ENCODE measurements at places on chromosomes 7 and 10.

- no peak overlapping the region for H3K4me3 ChIP-seq
- no peak for DNase-seq
- no peaks in the 10 kb centered on the region for H3K27me3 ChIP-seq
- no peaks in the 10 kb centered on the region for H3K36me3 ChIP-seq
These were observed 481.4 kb downstream of the NEBL start for GRCh38 chr10:20415684-20416083.

DNA sequence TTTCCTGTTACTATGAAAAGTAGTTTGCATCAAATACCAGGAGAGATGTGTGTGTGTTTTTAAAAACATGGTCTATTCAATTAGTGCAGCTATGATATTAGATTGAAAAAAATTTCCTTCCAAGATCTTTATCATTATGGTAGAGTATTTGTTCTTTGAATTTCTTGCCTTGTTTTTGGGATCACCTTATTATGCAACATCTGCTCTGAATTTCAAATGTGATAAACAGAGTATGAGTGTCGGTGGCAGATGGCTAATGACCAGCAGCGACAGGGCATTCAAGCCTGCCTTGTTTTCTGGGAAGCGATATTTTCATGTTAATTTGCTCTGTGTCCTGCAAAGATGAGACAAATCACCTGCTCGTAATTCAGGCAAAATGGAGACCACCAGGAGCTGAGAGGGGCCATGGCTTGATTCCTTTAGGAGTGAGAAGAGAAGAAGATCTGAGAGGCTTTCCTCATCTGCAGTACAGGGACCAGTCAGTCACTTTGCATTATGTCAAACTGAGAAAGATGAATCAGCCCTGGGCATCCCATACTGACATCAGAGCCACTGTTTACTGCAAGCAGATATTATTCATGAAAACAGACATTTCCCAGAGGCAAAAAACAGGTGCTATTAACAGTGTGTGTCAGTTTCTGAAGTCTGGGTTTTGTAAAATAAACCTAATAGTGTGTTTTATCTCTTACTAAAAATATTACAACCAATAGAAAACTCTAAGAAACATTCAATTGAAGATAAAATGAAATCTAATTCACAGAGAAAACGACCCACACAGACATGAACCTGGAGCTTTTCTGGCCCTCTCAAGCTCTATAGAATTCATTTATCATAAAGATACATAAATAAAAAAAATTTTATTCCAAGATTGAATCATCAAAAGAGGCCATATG is 67.6 kb downstream of the CDK6 start:
- H3K4me3 ChIP-seq, result no peak overlapping the region
- H3K27me3 ChIP-seq, result no peaks in the 10 kb centered on the region
- H3K36me3 ChIP-seq, result no peaks in the 10 kb centered on the region

GRCh38 chr7:584122-584465 is 64.4 kb upstream of the PDGFA start:
- H3K27me3 ChIP-seq, result no peaks in the 10 kb centered on the region
- no peaks in the 10 kb centered on the region for H3K4me1 ChIP-seq
- H3K27ac ChIP-seq, result no peak overlapping the region

DNA sequence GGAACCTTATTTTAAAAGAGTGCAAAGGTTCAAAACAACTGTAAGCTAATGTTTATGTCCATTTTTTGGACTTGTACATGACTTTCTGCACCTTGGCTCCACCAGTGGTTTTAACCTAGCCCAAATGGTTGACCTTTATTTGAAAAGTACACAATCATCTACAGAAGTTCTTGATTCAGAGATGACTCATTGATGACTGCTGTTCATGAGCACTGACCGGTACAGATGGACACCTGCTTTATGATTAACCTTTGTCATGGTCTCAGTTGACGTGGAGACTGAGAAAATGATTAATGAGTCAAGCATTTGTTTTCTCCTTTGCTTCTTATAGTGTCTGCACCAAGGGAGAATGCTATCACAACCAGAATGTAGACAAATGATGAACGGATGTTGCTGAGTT is 55.7 kb upstream of the PTER start:
- H3K36me3 ChIP-seq, result no peaks in the 10 kb centered on the region
- H3K27me3 ChIP-seq, result no peaks in the 10 kb centered on the region
- H3K27ac ChIP-seq, result no peak overlapping the region

DNA sequence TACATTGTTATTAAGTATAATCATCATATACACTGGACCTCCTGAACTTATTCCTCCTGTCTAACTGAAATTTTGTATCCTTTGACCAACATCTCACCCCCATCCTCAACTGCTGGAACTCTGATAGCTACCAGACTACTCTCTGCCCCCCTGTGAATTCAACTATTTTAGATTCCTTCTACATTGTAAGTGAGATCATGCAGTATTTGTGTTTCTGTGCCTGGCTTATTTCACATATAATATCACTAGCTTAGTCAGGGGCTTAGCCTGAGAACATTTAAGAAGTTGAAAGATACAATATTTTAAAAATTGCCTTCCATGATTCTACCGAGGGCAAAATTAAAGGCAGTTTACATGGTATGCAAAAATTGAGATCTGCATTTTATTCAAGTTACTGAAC is 26.9 kb downstream of the STAMBPL1 start:
- no peaks in the 10 kb centered on the region for H3K4me1 ChIP-seq
- no peak overlapping the region for H3K27ac ChIP-seq
- H3K4me3 ChIP-seq, result no peak overlapping the region
- no peaks in the 10 kb centered on the region for H3K27me3 ChIP-seq
- H3K36me3 ChIP-seq, result no peaks in the 10 kb centered on the region

DNA sequence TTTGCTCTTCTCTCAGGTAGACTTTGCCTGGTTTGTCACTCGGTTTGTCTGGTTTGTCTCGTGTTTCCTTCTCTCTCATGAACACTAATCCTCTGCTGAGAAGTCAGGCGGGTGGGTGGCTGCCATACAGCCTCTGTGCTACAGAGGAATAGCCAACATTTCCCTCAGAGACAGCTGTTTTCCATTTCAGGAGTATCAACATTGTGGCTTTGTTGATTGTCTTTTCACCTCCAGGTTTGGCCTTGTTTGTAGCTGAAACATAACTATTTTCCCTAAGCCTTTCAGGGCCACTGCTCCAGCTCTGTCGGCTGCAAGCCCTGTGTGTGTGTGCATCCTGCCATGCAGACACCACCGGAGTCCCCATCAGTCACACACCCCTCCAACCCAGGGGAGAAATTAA is 122.8 kb downstream of the BAMBI start:
- no peaks in the 10 kb centered on the region for H3K4me1 ChIP-seq
- no peak for DNase-seq
- H3K27ac ChIP-seq, result no peak overlapping the region
- no peaks in the 10 kb centered on the region for H3K27me3 ChIP-seq
- H3K36me3 ChIP-seq, result no peaks in the 10 kb centered on the region

GRCh38 chr10:91708174-91708861 is 75.4 kb upstream of the PPP1R3C start:
- no peak overlapping the region for H3K4me3 ChIP-seq
- peaks cover 5% of the 10 kb centered on the region for H3K4me1 ChIP-seq
- no peaks in the 10 kb centered on the region for H3K27me3 ChIP-seq
- DNase-seq, result no peak

GRCh38 chr10:35993591-35994515 is 351.8 kb upstream of the FZD8 start:
- no peaks in the 10 kb centered on the region for H3K4me1 ChIP-seq
- no peaks in the 10 kb centered on the region for H3K27me3 ChIP-seq
- no peak overlapping the region for H3K27ac ChIP-seq
- H3K4me3 ChIP-seq, result no peak overlapping the region
- no peaks in the 10 kb centered on the region for H3K36me3 ChIP-seq

DNA sequence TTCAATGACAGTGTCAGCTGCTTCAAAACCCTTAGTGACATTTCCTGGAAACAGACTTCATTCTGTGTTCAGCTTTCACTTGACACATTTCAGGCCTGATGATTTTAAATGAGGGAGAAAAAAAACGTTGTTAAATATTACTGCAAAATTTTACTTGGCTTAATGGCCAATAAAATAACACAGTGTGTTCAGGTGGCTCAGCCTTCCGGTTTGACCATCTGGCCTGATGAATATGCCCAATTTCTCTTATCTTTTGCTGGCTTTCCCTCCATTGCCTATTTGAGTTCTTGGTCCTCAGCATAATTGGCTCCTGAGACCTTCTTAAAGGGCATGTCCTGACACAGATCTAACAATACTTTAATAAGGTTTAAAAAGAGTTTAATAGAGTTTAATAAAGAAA is 462.4 kb downstream of the ADRA2A start:
- no peak overlapping the region for H3K27ac ChIP-seq
- H3K4me3 ChIP-seq, result no peak overlapping the region
- H3K4me1 ChIP-seq, result no peaks in the 10 kb centered on the region
- no peak for DNase-seq

GRCh38 chr7:116802746-116803152 is 59.6 kb upstream of the CAPZA2 start:
- H3K27me3 ChIP-seq, result peaks cover 3% of the 10 kb centered on the region
- H3K27ac ChIP-seq, result no peak overlapping the region
- DNase-seq, result no peak
- no peaks in the 10 kb centered on the region for H3K4me1 ChIP-seq
- H3K36me3 ChIP-seq, result no peaks in the 10 kb centered on the region

DNA sequence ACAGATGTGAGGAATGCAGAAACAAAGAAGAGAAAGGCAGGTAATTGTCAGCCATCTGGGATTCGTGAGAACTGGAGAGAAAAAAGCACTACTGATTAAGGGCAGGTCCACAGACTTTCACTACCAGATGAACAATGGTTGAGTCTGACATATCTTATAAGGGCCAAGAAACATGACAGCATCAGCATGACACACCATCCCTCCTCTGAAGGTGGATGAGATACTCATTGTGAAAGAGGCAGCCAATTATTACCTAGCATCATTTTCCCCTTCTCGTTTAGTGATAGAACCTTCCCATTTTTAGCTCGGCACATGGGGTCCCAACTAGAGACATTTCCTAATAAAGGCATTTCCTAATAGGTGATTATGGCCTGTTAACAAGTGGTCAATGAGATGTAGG is 19.2 kb upstream of the MET start:
- no peaks in the 10 kb centered on the region for H3K36me3 ChIP-seq
- DNase-seq, result no peak
- H3K4me3 ChIP-seq, result no peak overlapping the region
- H3K27ac ChIP-seq, result no peak overlapping the region
